ENCODE measurements at places on chromosomes 1 and 21. TPM values are rescaled to one million over a fixed set of nuclear protein-coding genes. Genes with fewer than 3 reads are reported as not detected.

The CRYBG2 gene
- total RNA-seq, result not detected

GRCh38 chr21:25934771-25935224 is 200.0 kb downstream of the GABPA start:
- peak; percentile 60 for DNase-seq

DNA sequence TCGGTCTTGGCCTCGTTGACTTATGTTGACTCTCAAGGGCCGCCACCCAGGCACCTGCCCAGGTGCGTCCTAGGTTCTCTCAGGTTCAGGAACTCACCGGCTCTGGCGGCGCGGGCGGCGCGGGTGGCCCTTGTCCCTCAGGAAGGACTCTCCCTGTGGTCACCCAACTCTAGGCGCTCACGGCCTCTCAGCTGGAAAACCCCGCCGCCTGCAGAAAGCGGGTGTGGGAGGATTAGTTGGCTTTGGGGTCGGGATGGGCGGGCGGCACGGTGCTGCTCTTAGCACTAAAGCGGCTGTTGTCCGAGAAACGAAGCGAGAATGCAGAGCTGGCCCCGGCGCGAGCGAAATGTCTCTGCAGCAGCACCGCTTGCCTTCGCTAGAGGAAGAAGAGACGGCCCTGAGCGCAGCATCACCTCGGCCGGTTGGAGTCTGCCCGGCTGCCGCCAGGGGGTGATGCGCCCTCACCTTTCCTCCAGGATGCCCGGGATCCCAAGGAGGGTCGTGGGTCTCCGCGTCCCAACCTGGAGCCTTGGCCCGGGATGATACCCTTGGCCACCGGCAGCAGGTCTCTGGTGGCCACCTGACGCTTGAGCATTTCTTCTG is 8.1 kb upstream of the TADA1 start:
- DNase-seq, result peak; percentile 34

GRCh38 chr1:185467122-185467521 is 150.1 kb upstream of the IVNS1ABP start:
- DNase-seq, result no peak

The COA6 gene
- 39.0 TPM for total RNA-seq

DNA sequence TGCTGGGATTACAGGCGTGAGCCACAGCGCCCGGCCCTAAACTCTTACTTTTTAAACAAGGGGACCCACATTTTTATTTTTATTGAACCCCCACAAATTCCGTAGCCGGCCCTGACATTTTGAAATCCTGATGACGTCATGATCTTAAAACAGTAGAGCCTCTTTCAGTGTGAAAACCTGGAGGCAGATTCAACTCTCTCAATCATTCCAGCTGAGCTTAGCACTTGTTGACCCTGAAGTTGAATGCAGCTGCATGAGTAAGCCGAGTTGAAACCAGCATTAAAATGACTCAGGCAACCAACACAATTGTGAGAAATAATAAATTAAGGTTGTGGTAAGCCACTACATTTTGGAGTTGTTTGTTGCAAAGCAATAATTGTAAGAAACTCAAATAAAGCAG is 93.9 kb upstream of the ADGRL4 start:
- no peak for DNase-seq

The ANXA9 gene
- 0.14 TPM for total RNA-seq

GRCh38 chr1:201552941-201553351 is 14.0 kb downstream of the NAV1 start:
- DNase-seq, result no peak

- no peak for DNase-seq
Measured at GRCh38 chr1:68308034-68308433, 75.7 kb upstream of the WLS start.

DNA sequence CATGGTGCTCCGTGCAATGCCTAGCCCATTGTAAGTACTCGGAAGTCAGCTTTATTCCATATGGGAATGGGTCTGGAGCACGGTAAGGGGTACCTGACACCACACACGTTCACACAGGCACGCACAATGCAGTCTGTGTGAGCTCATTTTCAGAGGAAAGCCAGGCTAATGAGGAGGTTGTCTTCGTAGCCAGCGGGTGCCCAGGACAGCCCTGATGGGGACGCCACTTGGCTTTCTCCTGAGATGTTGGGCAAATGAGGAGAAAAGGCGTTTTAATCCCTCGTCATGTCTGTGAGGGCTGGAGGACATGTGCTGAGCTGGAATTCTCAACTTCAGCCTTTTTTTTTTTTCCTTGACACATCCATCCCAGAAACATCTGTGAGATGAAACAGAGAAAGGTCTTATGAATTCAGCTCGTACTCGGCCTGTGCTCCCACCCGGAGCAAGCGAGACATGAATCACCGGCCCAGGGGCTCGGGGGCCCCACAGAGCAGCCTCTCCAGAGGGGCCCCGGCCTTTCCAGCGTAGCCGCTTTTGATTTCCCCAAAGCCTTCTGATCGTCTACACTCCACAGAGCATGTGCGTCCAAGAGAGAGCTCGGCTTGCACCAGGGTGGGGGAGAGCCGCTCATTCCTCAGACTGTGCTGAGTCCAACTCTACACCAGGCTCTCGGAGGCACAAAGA is 125.1 kb downstream of the EPHB2 start:
- no peak for DNase-seq

The SYNC gene
- 16.2 TPM for total RNA-seq

DNA sequence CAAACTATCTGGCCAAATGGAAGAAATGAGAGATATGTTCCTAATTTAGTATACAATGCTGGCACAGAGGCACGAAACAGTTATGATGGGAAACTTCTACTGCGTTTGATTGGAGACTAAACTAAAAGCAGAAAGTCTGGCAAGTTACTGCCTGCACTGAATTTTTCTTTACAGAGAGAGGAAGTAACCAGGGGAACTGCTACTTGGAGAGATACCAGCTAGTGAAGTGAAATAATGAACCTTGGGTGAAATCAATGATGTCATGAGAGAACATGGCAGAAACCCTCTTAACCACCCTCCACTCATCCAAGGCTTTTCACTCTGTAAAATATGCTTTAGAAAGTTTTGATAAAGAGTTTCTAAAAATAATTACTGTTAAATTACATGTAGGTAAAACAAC is 29.3 kb downstream of the NIBAN1 start:
- no peak for DNase-seq

DNA sequence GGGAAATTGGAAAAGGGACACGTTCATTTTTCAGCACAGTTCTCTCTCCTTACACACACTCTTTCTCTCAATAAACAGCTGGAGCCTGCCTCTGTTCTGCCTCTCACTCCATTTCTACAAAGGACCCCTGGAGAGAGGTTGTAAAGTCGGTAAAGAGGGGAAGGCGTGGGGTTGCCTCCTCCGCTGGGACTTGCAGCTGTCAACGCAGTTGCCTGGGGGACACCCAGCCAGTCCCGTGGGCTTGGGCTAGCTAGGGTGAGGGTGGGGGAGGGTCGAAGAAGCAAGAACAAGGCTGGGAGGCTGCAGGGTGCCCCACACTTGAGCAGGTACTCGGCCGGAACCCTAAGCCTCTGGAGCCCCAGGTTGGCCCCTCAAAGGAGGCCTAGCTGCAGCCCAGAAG is 27.6 kb downstream of the C1orf216 start:
- no peak for DNase-seq

DNA sequence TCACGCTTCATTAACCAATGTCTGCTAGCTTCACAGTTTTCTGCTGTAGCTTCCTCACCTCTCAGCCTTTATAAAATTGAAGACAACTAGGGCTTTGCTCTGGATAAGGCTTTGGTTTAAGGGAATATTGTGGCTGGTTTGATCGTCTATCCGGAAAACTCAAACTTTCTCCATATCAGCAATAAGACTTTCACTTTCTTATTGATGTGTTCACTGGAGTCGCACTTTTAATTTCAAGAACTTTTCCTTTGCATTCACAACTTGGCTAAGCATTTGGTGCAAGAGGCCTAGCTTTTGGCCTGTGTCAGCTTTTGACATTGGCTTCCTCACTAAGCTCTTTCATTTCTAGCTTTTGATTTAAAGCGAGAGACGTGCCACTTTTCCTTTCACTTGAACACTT is 12.9 kb downstream of the COA6 start:
- no peak for DNase-seq

DNA sequence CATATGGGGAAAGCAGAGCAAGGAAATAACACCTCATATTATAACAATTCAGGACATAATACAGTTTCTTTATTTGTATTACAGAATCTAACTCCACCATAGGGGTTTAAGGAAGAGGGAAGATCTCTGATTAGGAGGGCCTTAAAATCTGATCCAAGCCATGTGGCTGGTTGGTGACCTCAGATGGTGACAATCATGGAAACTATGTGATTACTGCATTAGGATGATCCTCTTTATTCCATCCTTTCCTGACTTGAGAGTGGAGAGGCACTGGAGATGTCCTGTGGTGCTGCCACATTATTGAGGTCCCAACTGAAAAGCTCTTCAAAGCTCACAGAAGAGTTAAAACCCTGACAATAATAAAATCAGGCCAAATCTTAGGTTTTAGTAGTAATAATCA is 168.1 kb upstream of the BEND5 start:
- no peak for DNase-seq

GRCh38 chr1:70495370-70495769 is 84.3 kb downstream of the CTH start:
- no peak for DNase-seq

DNA sequence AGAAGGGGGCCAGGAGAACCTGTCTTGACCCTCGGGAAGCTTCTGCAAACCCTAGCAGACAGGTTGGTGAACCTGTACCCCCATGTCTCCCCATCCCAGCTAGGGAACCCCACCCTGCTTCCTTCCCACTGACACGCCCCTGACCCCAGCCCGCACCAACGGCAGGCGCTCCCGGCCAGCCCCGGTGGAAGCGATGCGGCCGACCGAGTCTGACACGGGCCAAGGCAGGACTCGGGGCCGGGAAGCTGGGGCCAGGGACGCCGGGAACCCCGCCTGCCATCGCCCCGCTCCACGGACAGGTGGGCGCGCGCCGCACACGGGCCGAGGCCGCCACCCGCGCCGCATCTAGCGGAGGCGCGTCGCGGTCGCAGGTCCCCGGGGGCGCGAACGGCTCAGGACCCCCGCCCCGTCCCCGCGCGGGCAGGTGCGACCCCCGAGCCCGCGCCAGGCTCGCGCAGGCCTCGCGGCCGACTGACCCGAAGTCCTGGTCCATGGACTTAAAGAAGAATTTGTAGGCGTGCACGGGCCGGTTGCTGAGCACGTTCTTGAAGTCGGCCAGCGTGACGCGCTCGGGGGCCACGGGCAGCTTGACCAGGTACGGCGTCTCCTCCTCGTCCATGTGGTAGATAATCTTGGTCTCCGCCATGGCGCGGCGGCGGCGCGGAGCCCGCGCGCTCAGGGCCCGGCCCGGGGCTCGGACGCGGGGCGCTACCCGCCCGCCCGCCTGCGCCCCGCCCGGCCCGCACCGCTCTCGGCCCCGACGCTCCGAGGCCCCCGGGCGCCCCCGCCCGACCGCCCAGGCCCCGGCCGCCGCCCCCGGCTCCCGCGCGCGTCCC is 580 bp downstream of the DVL1 start:
- DNase-seq, result no peak

The LRRC71 gene
- 0.27 TPM for total RNA-seq

DNA sequence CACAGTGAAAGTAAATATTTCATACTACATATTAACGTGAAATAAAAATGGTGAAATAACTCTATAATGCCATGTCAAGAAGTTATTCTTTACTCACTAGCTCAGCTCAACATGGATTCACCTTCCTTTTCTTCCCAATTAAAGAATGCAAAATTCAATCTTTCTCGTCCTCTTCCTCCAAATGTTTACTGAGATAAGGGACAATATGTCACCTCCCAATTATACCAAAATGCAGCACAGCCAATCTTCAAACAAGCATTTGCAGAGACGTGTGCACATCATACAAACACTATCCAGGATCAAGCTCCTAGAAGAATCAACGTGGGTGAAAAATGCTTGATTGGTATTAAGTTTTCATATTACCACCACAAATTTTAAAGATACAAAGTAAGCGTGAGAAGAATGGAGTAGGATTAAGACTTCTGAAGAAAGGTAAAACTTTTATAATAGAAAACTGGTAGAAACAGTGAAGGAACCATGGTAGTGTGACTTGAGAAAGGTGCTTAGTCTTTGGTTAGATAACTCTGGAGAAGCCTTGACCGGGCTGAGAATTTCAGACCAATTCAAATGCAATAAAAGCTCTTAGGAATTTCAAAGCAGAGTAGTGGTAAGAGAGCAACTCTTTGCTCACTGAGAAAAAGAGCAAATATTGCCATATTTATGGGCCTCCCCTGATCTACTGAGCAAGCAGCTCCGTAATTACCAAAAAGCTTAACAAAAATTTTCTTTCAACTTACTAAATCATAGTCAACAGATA is 7.2 kb downstream of the PTP4A2 start:
- no peak for DNase-seq

The TNFRSF1B gene
- total RNA-seq, result 16.2 TPM

The CD1D gene
- total RNA-seq, result 1.4 TPM

The SPRR2G gene
- total RNA-seq, result not detected

GRCh38 chr1:114660238-114660637 is 9.6 kb downstream of the DENND2C start:
- no peak for DNase-seq
